ENCODE measurements at places on chromosomes 5 and 9.

GRCh38 chr5:135683189-135683588, 104.4 kb upstream of the CXCL14 start:
- DNase-seq: no peak

- DNase-seq: no peak
Observed at GRCh38 chr5:179867079-179867465, 8.5 kb upstream of the MRNIP start.

DNA sequence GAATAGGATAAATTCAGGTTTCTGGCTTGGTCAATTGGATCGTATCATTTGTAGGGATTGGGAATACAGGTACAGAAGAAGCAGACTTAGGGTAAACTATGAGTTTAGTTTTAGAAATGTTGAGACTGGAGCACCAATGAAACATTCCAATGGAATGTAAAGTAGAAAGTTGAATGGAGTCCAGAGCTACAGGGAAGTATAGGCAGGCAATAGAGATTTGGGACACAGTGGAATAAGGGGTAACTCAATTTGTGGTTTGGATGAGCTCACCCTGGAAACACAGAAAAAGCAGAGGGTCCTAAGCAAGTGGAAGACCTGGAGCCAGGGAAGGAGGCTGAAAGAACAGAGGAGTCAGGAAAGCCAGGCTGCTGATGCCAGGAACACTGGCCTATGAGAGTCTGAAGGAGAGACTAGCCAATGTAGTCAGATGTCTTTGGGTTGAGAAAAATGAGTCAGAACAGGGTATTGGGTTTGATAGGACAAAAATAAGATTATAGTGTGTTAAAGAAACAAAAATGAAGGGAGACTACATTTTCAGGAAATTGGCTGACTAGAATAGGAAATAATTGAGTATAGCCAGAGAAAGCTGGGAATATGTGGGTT, 72.8 kb downstream of the STARD4 start:
- no peak for DNase-seq

DNA sequence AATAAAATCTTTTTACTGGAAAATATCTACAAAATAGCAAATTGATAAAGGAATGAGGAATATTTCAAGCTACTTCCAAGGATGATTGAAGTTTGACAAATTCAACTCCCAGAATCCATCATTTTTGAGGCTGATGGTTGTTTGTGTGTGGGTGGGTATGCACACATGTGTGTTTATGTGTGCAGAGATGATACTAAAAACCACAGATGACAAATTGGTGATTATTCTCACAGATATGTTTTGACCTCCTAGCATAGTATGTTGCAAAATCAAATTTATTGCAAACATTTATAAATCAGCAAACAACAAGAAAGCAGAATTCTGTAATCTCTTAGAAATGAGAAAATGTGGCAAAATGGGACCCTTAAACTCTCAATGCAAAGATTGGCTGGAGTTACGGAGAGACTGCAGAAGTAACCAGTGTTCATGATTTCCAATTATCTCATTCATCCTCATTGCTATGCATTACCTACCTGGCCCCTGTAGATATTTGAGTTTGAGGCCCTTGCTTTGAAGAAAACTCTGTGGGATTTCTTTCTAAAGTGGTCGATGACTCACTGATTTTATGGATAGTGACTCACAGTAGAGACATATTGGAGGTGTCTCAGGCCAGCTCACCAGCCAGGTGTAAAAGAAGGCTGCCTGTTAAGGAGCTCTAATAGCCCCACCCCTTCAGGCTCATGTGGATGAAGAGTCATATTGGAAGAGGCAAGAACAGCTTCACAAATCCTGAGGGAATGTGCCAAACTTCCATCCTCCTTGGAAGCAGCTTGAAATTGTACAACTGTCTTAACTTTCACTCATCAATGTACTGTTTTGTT, 44.6 kb upstream of the TMC1 start:
- DNase-seq: no peak

DNA sequence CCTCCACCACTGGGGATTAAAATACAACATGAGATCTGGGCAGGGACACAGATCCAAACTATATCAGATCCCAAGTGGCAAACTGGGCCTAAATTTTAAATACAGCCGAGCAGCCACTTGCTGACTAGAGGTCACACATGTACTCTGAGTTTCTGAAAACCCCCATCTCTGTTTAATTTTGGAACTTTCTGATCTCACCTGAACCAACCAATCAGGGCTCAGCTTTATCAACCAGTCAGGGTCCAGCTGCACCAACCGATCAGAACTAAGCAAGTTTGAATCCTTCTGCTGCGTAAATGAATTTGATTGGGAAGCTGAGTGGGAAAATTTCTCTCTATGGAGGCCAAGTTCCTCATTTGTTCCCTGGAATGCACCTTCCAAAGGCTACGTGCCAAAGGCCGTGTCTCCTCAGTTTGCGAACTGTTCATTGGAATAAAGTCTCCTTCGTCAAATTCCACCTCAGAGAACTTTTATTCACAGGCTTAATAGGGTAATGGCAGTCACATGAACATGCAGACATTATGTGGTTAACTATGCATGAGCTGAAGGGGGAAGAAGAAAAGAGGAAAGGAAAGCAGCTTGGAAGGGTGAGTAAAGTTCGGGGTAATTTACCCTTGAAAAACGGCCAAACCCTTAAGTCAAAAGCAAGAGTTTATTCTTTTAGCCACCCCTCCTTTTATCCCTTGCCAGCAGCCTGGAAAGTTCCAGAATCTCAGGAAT, 3.7 kb downstream of the CD180 start:
- no peak for DNase-seq

DNA sequence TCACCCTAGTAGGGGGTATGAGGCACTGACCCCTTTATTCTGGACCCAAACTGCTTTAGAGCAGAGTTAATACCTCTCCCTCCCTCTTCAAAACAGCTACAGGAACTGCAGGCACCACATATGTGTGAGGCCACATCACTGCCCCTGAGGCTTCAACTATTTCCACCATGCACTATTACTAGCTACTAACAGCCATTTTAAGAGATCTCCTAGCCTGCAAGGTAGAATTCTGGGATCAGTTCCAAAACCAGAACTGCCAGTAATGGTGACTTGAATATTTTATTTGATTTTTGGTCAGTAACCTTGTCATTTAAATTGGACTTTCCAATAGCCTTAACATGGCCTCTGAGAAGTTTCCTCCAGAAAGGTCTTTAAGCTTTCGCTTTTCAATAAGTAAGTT, 55.3 kb upstream of the FSD1L start:
- DNase-seq: no peak

- DNase-seq: peak; percentile 56
Observed at GRCh38 chr9:137114613-137115393, at the start of gene DPP7. DPP7 (minus strand) TSS chr9:137114733; CDS start chr9:137114713, 20 bp downstream.

- DNase-seq: peak; percentile 43
Observed at GRCh38 chr9:130445268-130445983, 665 bp downstream of the ASS1 start.

- DNase-seq: no peak
Observed at GRCh38 chr5:39455645-39456044, 30.9 kb upstream of the DAB2 start.

DNA sequence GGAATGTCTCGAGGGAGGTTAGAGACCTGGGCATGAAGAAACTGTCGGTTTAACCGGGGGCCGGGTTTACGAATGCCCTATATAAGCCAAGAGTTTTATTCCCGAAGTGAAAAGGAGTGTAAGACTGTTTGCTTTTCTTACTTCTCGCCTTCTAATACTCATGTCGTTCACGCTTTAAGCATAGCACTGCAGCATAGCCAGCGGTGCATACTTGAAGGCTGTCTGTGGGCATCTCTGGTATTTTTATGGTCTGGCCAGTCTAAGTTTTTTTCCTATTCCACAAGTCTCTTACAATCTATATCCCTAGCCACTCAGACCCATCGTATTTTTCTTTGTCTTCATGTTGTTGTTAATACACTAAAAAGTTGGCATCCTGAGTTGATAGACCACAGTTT, 1.2 kb downstream of the UHRF2 start:
- peak; percentile 16 for DNase-seq

DNA sequence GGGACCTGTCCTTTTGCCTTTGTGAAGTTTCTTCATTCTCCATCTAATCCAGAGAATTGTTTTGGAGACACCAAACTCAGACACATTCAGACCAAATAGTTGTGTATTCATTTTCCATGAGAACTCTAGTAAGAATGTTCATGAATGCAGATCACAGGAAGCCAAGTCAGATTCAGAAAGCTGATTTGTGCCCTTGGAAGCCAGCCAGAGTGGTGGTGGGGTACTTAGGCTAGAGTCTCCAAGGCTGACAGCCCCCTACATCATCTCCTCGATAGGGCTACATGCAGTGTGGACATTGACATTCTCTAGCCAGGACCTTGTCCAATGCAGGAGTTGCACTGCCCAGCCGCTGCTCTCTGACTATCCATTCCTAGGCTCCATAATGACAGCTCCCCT, 137.6 kb downstream of the UGCG start:
- DNase-seq: no peak

DNA sequence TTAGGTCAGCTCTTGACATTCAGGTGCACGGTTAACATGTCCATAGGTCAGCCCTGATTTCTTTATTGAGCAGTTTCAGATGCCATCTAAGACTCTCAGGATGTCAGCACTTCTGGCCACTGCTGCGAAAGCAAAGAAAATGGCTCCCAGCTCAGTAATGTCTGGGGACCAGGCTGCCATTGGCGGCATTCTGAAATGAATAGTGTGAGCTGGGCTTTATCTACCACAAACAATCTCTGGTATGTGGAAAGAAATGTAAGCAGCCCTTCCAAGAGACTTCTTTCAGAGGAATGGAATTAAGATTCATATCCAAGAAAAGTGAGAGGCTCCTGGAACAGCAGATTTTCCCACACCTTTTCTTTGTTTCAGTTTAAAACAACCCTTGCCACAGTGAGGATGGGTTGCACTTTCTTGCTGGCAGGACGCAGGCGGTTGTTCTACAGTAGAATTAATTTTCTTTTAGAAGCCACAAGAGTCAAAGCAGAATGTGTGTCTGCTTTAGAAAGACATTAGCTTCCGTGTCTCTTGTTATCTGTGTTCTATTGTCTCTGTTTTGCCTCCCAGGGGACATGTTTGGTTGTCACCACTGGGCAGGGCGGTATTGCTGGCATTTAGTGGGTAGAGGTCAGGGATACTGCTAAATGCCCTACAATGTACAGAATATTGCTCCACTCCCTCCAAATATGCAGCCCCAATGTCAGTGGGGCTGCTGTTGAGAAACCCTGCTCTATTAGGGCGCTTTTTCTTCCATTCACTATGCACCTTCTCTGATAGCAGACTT, 149.9 kb upstream of the ANKH start:
- no peak for DNase-seq

GRCh38 chr5:55509796-55510522, 24.8 kb downstream of the PLPP1 start:
- DNase-seq: no peak

GRCh38 chr5:137760719-137761516, 6.8 kb upstream of the HNRNPA0 start:
- no peak for DNase-seq

GRCh38 chr9:124697326-124698200, 73.5 kb downstream of the NR6A1 start:
- no peak for DNase-seq

DNA sequence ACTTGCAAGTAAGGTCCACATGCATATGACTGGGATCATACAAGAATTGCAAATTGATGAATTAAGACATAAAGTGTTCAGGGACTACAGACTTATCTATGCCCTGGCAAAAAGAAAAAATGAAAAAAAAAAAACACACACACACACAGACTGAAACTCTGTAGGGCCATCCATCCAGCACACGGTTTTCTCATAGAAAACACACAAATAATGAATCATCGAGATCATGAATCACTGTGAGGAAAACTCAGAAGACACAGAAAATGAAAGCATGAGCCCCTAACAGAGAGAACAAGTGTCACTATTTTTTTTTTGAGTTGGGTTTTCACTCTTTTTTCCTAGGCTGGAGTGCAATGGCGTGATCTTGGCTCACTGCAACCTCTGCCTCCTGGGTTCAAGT, 185.2 kb downstream of the IRX2 start:
- no peak for DNase-seq

DNA sequence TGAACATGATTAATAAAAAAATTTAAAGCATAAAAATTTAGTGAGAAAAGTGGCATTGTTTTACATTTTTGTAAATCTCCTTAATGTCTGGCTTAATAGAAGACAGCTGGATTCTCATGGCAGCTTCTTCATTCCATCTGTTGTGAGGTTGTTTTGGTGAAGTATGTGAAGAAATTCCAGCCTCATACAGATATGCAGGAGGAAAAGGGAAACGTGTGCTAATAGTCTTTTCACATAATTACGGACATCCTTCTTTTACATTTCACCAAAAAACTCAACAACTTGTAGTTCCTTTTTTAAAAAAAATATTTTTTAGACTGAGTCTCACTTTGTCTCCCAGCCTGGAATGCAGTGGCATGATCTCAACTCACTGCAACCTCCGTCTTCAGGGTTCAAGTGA, 46.9 kb downstream of the HACD4 start:
- DNase-seq: no peak

DNA sequence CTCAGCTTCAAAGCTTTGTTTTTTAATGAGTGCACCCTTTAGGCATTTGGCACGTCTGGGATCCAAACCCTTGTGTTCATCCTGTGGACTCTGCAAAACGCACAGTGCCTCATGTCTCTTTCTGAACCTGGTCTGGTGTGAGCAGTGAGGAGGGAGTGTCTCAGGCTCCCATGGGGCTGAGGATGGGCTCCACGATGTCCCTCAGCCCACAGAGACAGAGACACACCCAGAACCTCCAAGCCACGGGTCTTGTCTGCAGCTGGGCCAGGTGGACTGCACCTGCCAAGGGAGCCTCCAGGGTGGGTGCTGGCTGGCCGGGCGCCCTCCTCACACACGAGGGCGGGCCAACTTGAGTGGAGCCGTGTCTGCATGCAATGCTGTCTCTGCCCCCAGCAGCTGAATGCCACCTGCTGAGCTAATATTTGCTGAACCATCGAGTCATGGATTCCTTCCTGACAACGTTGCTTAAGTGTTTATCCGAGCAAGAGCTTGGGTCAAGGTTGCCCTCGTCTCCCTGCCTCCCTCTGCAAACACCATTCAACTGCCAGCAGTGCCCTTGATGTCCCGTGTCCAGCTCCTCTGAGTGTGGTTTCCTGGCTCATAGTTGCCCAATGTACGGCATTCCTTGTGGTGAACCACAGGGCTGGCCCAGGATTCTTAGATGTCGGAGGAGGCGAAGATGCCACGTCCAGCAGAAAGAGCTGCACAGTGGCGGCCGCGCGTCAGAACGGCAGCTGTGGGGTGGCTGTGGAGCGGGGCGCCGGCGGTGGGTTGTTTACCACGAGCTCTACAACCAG, 31.4 kb upstream of the LPCAT1 start:
- peak; percentile 13 for DNase-seq

- no peak for DNase-seq
Observed at GRCh38 chr5:107778647-107779046, 107.9 kb upstream of the EFNA5 start.

- no peak for DNase-seq
Observed at GRCh38 chr9:25975667-25976066, 297.4 kb upstream of the TUSC1 start.

DNA sequence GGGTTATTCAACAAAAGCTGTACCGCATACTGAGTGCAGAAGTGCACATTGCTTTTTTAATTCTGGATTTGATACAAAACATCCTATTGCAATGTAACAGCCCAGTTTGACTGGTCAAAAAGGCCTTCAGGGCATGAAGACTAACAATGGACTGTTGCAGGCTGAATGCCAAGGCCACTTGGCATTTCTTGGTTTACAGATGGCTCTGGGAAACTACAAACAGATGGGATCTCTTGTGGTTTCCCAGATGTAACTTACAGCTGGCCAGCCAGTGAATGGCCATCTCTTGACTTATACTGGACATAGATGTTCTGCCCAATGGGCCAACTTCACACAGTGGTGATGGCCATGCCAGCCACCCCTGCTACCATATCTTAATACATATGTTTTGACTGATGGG, 36.8 kb downstream of the UGT3A2 start:
- no peak for DNase-seq

GRCh38 chr5:155082401-155082800, 68.8 kb downstream of the KIF4B start:
- DNase-seq: no peak
